Activated CD4-positive, alpha-beta T cell treated with anti-CD3 and anti-CD28 coated beads, Interleukin-2, amount 50 U/mL, for 4 hours (primary cell): ENCODE measurements at places on chromosomes 5 and 9.

- no peak for DNase-seq
Measured at GRCh38 chr5:81786991-81787390, 36.1 kb upstream of the SSBP2 start.

DNA sequence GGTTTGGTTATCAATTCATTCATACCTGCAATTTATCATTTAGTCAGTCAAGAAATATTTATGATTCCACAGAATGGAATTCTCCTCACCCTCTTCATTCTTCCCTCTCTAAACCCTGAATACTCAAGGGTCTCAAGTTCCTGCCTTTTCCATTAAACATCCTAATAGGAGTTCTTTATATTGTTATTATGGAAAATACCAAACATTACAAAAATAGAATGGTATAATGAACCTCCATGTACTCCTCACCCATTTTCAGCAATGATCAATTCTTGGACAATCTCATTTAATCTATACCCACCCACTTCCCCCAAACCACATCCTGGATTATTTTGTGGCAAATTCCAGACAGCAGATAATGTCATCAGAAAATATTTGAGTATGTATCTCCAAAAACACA lies 74.5 kb downstream of the ADAMTS12 start:
- DNase-seq, result no peak

- no peak for DNase-seq
Measured at GRCh38 chr5:77256406-77256805, 45.9 kb downstream of the PDE8B start.

- DNase-seq, result no peak
Measured at GRCh38 chr9:97853056-97853843, at the start of gene FOXE1. FOXE1 (plus strand) TSS chr9:97853226; CDS start chr9:97853915, 689 bp downstream.

DNA sequence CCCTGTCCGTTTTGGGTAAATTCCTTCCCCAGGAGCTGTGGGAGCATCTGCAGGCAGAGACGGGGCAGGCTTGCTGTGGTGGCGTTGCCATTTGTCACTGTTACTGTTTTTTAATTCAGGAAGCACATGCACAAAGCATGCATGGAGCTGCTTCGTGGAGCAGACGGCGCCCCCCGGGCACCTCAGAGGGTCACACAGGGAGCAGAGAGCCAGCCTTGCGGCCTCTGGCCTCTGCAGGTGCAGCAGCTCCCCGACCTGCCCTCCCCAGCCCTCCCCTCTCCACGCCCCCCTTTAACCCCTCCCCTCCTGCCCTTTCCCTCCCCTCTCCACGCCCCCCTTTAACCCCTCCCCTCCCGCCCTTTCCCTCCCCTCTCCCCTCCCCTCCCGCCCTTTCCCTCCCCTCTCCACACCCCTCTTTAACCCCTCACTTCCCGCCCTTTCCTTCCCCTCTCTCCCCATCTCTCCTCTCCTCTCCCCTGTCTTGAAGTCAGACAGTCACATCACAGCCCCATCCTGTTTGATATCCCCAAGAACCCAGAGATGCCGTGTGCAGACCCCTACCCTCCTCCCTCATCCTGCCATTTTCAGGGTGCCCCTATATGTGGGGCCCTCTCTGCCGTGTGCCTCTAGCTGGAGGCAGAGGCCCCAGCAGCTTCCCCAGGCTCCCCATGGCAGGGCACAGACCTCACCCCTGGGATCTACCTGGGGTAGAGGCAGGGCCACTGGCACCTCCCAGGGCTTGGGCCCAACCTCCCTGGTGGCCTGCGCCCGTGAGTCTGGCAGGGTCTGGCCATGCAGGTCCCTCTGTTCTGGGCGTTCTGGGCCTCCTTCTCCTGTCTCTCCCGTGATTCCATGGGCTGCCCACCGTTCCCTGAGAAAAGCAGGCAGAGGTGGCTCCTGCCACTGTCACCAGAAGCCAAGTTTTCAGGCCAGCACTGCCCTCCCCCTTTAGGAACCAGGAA lies 29.6 kb upstream of the UBAC1 start:
- DNase-seq, result peak; percentile 50

DNA sequence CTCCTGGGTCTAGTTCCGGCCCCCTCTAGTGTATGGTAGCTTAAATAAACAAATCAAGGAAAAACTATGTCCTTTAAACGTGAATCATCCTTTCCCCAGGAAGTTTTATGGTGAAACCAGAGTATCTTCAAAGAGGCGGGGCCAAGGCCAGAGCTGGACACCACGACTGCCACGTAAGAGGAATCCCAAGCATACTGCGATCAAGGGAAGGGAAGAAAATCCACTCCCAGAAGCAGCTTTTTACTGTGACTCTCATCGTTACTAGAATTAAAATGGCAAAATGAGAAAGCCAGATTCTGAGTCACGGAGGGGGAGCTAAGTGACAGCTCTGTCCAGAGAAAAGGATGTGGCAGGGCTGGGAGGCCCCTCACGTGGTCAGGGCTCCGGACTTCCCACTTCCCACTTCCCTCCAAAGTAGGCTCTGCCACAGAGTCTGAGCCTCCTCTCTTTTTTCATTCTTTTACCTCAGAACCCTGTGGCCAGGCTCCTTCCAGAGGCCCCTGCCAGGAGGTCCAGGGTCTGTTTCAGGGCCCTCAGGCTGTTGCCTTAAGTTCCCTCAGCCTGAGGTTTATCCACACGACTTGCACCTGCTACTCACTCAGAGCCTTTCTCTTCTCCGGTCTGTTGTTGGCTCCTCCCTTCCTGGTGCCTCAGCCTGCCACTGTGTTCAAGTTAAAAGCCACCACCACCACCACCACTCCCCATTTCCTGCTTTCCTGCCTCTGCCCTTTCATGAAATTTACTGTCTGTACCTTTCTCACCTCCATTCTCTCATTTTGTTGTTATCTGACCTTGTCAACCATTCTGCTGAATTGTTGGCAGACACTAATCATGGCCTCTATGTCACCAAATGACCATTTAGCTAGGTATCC lies 1.4 kb upstream of the GLRX start:
- peak; percentile 48 for DNase-seq

DNA sequence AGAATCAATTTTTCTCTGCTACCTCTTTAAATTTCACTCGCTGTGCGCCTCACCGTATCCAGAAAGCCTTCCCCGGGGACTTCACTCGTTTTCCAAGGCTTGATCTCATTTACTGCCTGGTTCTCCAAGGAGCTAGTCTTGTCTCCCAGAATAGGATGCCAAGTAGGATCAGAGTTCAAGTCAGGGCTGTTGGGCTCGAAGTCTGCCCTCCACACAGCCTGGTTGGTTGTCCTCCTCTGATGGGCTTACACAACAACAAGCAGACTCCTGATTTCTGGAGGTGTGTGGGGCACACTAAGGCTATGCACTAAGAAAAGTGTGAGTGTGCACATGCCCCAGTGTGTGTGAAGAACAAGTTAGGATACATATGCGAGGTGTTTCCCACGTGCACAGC lies 14.0 kb upstream of the TNIP1 start:
- no peak for DNase-seq

DNA sequence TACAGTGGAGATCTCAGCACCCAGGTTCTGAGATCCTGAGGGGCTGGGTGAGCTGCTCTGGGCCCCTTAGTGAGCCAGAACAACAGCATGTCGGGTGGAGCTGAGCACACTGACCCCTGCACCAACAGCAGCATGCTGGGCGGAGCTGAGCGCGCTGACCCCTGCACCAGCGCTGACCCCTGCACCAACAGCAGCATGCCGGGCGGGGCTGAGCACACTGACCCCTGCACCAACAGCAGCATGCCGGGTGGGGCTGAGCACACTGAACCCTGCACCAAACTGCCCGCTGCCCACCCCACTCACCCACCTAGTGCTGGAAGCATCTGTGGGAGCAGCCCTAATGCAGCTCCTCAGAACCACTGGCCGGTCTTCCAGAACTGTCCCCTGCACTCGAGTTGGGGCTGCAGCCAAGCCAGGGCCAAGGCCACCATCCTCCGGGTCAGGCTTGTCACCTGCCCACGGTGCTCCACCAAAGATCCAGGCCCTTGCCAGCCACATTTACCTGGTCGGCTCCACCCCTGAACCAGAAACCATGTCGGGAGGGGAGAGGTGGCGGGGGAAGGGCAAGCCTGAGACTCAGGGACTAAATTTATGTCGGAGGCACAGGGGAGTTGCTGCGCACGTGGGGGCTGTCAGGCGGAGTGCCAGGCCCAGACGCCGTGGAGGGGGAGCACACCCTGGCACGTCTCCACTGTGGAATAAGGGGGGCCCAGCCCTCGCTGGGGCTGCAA lies 80.3 kb downstream of the ADAMTS2 start:
- DNase-seq, result no peak

DNA sequence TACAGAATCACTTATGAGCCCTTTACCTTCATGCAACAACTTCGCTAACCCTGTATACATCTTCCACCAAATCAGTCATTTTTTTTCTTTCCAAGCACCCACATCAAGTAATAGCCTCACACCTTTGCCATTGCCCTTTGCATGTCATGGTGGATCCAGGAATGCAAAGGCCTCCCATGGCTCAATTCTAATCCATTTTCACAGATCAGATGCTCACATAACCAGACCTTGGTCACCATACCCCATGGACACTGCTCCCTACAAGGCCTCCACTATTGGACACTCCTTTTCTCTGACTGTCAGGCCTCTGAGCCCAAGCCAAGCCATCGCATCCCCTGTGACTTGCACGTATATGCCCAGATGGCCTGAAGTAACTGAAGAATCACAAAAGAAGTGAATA lies 179.5 kb downstream of the RASEF start:
- no peak for DNase-seq

DNA sequence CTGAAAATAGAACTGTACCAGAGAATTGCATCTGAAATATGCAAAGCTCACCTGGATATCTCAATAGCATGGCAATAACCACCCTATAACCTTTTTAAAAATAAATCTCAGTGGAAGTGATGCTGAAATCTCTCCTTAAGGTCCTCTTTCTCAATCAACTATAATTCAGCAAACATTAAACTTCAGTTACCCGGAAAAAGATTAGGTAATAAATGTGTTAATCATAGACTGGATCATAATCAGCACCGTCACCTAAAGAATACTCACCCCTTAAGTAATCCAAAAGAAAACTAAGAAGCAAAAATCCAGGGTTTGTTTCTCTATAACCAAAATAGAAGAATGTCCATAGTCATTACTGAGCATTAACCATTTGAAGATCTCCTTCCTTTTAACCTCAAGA lies 44.3 kb upstream of the DENND4C start:
- DNase-seq, result no peak

DNA sequence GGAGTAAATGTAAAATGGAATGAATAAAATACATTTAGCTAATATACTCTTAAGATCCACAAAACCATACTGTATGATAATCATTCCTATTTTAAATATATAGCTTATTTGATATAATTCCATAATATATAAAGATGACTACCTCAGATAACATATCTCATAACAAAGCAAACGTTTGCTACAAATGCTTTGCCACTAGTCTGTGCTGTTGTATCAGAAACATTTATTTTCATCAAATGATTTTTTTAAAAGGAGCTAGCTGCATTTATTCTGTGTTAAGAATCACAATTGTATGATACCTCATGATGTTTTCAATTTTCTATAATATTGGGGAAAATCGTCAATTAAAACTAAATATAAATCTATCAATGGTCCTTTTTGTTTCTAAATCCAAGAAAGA lies 567.2 kb downstream of the PTPRD start:
- DNase-seq, result no peak

- DNase-seq, result no peak
Measured at GRCh38 chr9:126439402-126439765, 112.8 kb downstream of the MVB12B start.

GRCh38 chr9:93082841-93083411 lies 13.1 kb upstream of the CARD19 start:
- no peak for DNase-seq

DNA sequence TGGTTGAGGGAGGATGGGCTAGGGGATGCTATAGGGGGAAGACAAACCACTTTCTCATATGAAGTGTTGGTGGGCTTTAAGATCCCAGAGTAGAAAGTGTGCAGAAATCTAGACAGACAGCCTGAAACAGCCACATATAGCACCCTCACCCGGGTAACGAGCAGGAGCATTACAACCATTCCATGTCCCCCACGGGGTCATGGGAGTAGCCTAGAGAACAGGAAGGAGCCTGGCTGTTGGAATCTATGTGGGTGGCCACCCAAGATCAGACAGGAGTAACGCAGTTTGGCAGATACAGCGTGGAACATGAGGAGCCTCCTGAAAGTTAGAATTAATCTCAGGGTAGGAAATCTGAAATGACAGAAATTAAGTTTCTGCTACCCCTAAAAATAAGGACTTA lies 146.1 kb upstream of the RAI14 start:
- DNase-seq, result no peak
